ENCODE measurements at places on chromosomes 16 and 17. TPM values are rescaled to one million over a fixed set of nuclear protein-coding genes. Genes with fewer than 3 reads are reported as not detected.

GRCh38 chr16:66255647-66256046, 110.8 kb upstream of the CDH5 start:
- H3K36me3 ChIP-seq = no peaks in the 10 kb centered on the region
- no peaks in the 10 kb centered on the region for H3K27me3 ChIP-seq
- H3K4me1 ChIP-seq = no peaks in the 10 kb centered on the region
- DNase-seq = no peak

The TELO2 gene
- total RNA-seq = 22.8 TPM

GRCh38 chr17:33628500-33629346, 335.6 kb upstream of the ASIC2 start:
- H3K27me3 ChIP-seq = no peaks in the 10 kb centered on the region
- no peaks in the 10 kb centered on the region for H3K4me1 ChIP-seq
- DNase-seq = no peak
- H3K36me3 ChIP-seq = no peaks in the 10 kb centered on the region
- no peak overlapping the region for H3K27ac ChIP-seq
- H3K4me3 ChIP-seq = no peak overlapping the region

DNA sequence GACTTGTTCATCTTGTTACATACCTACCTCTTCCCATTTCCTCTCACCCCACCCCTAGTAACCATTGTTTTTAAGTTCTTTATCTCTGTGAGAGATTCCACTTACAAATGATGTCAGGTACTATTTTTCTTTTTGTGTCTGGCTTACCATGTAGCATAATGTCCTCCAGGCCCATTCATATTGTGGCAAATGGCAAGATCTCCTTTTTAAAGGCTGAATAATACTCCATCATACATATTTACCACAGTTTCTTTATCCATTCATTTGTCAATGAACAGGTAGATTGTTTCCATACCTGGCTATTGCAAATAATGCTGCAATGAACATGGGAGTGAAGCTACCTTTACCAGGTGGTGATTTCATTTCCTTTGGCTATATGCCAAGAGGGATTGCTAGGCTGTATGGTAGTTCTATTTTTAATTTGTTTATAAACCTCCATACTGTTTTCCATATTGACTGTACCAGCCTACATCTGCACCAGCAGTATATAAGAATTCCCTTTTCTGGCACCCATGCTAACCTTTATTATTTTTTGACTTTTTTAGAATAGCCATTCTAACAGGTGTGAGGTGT, 53.9 kb downstream of the NSRP1 start:
- DNase-seq = no peak
- H3K4me3 ChIP-seq = no peak overlapping the region
- peaks cover 20% of the 10 kb centered on the region for H3K36me3 ChIP-seq
- H3K27me3 ChIP-seq = no peaks in the 10 kb centered on the region
- H3K4me1 ChIP-seq = no peaks in the 10 kb centered on the region

DNA sequence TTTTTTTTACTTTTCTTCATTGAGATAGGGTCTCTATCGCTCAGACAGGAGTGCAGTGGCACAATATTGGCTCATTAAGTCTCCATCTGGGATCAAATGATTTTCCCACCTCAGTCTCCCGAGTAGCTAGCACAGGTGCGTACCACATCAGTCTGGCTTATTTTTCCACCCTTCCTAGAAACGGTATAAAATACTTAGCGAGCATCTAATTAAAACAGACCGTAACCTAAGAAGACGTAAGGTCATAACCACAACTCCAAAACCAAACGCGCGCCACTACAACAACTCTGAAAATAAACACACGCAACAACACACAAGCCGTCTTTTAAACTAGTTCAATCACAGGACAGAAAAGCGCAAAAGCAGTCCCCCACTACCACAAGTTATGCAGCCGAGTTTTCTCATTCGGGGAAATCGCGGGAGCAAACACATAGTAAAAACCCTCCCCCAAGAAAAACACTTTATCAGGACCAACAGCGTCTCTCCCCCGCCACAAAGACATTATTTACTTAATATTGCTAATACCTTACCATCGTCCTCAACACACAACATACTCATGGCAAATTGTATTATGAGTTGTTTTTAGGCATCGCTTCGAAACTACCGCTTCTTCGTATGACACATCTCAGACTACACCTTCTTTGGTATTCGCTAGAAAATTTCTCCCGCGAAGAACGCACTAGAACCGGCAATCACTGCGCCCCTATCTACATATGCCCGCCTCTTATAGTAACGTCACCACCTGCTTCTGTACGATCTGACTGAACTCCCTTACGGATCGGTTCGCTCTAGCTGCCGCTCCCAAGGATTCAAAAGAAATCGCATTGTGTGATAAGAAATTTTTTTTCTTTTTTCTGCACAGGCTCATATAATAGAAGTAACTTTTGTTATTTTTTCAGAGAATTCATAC, 32.8 kb downstream of the TEX14 start:
- H3K4me3 ChIP-seq = no peak overlapping the region
- no peaks in the 10 kb centered on the region for H3K36me3 ChIP-seq
- DNase-seq = peak; percentile 87

The YBX2 gene
- not detected for total RNA-seq

DNA sequence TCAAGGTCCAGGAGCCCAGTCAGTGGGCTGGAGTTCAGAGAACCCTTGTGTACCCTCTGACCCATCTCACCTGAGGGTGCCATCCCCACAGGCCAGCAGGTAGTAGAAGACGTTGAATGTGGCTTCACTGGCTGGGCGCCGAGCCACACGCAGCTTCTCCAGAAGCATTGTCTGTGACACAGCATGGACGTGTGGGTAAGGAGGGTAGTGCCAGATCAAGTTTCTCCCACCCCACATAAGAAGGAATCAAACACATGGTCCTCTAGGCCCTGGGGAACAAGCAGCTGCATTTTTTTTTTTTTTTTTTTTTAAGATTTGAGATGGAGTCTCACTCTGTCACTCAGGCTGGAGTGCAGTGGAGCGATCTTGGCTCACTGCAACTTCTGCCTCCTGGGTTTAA, 60.9 kb downstream of the MYO18A start:
- H3K27ac ChIP-seq = no peak overlapping the region
- H3K4me3 ChIP-seq = no peak overlapping the region
- no peaks in the 10 kb centered on the region for H3K27me3 ChIP-seq
- H3K4me1 ChIP-seq = peaks cover 1% of the 10 kb centered on the region

GRCh38 chr16:74623214-74623838, 16.4 kb upstream of the GLG1 start:
- H3K36me3 ChIP-seq = peaks cover 49% of the 10 kb centered on the region
- no peaks in the 10 kb centered on the region for H3K27me3 ChIP-seq
- peak; percentile 44 for DNase-seq
- no peaks in the 10 kb centered on the region for H3K4me1 ChIP-seq

DNA sequence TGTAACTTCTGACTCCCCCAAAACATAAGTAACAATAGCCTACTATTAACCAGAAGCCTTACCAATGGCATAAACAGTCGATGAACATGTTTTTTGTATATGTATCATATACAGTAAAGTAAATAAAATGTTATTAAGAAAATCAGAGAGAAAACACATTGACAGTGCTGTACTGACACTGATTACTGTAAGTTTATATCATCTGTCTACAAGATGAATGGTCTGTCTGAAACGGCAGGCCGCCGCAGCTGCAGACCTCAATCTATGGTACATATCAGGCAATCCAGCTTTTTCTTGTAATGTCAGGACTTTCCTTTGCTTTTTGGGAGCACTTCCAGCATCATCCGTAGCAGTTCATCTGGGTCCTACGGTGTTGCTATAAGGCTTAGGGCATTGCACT, 44.2 kb upstream of the RPH3AL start:
- H3K27ac ChIP-seq = no peak overlapping the region
- no peaks in the 10 kb centered on the region for H3K36me3 ChIP-seq
- H3K27me3 ChIP-seq = no peaks in the 10 kb centered on the region
- H3K4me1 ChIP-seq = no peaks in the 10 kb centered on the region
- no peak for DNase-seq
- H3K4me3 ChIP-seq = no peak overlapping the region

- H3K4me3 ChIP-seq = no peak overlapping the region
- H3K27ac ChIP-seq = no peak overlapping the region
- H3K36me3 ChIP-seq = no peaks in the 10 kb centered on the region
Measured at GRCh38 chr16:58411736-58412614, 19.7 kb downstream of the GINS3 start.

DNA sequence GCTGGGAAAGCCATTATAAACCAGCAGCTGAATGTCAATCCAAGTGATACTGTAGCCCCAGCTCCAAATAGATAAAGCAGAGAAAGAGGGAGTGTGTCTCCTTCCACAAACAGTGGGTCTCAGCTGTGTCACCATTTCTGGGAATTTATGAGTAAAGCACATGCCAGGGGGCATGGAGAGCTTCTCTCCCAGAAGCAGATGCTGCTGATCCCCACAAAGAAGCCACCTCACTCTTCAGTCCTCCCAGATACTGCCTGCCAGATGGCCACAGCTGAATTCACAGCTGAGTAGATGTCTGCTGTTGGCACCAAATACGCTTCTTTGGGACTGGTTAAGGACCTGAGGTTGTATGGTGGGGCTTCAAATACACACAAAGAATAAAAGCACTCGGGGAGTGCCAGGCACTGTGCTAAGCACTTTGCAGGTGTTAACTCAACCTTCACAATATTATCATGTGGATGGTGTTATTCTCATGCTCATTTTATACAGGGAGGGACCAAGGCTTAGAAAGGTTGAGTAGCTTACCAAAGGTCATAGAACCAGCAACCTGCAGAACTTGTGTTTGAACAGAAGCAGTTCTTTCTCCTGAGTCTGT, 298.3 kb downstream of the CDH11 start:
- H3K27me3 ChIP-seq = no peaks in the 10 kb centered on the region
- H3K27ac ChIP-seq = no peak overlapping the region
- H3K4me3 ChIP-seq = no peak overlapping the region
- H3K36me3 ChIP-seq = no peaks in the 10 kb centered on the region
- no peaks in the 10 kb centered on the region for H3K4me1 ChIP-seq

GRCh38 chr16:65121870-65122723, at the start of gene CDH11:
Gene CDH11, minus strand, starts transcription at chr16:65122063. Its CDS starts 117,194 bp downstream, at chr16:65004869.
- H3K27me3 ChIP-seq = peaks cover 15% of the 10 kb centered on the region
- H3K4me1 ChIP-seq = peaks cover 28% of the 10 kb centered on the region
- H3K27ac ChIP-seq = peak within 1 kb of the TSS; percentile 92
- peak; percentile 43 for DNase-seq

DNA sequence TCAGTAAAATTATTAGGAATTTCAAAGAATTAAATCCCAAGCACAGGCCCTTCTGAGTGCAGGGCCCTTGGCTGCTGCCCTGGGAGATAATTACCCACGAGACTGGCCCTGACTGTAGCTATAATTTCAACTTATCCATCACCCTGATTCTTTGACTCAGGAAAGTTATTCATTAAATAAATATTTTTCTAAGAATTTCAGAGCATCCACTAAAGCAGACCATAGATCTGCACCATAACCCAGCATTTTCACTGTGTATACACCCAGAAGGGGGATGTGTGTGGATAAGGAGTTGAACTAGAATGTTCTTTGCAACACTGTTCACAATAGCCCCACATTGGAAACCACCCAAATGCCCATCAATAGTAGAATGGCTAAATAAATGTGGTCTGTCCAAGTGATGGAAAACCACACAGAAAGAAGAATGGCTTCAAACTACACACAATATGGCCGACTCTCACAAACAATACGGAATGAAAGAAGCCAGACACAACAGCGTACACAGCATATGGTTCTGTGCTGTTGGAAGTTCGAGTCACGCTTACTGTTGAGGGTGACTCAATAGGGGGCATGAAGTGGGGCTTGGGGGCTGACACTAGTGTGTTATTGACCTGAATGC, 33.9 kb upstream of the MEAK7 start:
- no peaks in the 10 kb centered on the region for H3K27me3 ChIP-seq
- DNase-seq = no peak
- H3K4me3 ChIP-seq = no peak overlapping the region
- no peak overlapping the region for H3K27ac ChIP-seq
- no peaks in the 10 kb centered on the region for H3K4me1 ChIP-seq
- H3K36me3 ChIP-seq = no peaks in the 10 kb centered on the region

DNA sequence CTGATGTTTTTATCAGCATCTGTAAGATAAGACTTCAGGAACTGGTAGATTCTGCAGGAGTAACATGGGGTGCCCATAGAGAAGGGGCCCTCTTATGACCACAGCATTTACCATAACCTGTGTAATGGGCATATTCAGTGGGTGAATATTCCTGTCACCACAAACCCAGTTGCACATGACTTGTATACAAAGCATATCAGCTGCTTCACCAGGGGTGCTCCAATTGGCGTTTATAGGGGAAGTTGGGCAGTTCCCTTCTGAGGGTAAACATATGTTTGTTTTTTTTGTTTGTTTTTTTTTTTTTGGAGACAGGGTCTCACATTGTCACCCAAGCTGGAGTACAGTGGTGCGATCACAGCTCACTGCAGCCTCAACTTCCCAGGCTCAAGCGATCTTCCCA, 11.5 kb upstream of the ZG16 start:
- no peak overlapping the region for H3K4me3 ChIP-seq
- no peak for DNase-seq
- H3K4me1 ChIP-seq = no peaks in the 10 kb centered on the region
- no peaks in the 10 kb centered on the region for H3K27me3 ChIP-seq
- H3K36me3 ChIP-seq = no peaks in the 10 kb centered on the region

The SPN gene
- total RNA-seq = 0.61 TPM

The NRN1L gene
- total RNA-seq = 0.88 TPM

DNA sequence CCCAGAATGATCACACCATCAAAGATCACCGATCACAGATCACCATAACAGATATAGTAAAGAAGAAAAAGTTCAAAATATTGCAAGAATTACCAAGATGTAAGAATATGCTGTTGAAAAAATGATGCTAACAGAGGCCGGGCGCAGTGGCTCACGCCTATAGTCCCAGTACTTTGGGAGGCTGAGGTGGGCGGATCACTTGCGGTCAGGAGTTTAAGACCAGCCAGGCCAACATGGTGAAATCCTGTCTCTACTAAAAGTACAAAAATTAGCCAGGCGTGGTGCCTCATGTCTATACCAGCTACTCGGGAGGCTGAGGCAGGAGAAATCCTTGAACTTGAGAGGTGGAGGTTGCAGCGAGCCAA, 53.2 kb downstream of the CPPED1 start:
- H3K4me1 ChIP-seq = no peaks in the 10 kb centered on the region
- H3K27me3 ChIP-seq = no peaks in the 10 kb centered on the region
- H3K4me3 ChIP-seq = no peak overlapping the region
- H3K36me3 ChIP-seq = no peaks in the 10 kb centered on the region

GRCh38 chr16:74769586-74770190, 4.9 kb downstream of the FA2H start:
- H3K4me1 ChIP-seq = peaks cover 6% of the 10 kb centered on the region
- H3K36me3 ChIP-seq = no peaks in the 10 kb centered on the region
- no peak overlapping the region for H3K27ac ChIP-seq
- no peaks in the 10 kb centered on the region for H3K27me3 ChIP-seq

Data from adrenal gland (tissue), 19 donors.